M059J (cell line): ENCODE measurements at places on chromosomes 6 and 20. TPM values are rescaled to one million over a fixed set of nuclear protein-coding genes. Genes with fewer than 3 reads are reported as not detected.

Gene SLC17A9
- total RNA-seq, result not detected in 2 replicates

Gene ANGPT4
- total RNA-seq, result not detected in 2 replicates

Gene ZBTB12
- total RNA-seq, result 0.76 and 2.3 TPM in 2 replicates

Gene POU5F1
- total RNA-seq, result 0.39 TPM in 1 of 2 replicates, not detected in the other

Gene VSTM2L
- 1.0 and 4.2 TPM in 2 replicates for total RNA-seq

Gene TINAG
- total RNA-seq, result not detected in 2 replicates

Gene SIGLEC1
- not detected in 2 replicates for total RNA-seq

Gene BIRC7
- not detected in 2 replicates for total RNA-seq

Gene SLC16A10
- total RNA-seq, result 1.7 and 2.1 TPM in 2 replicates

Gene ADRM1
- total RNA-seq, result 235 and 272 TPM in 2 replicates

Gene TP53TG5
- total RNA-seq, result not detected in 2 replicates

Gene TOX2
- 6.1 and 8.4 TPM in 2 replicates for total RNA-seq

Gene TMEM200A
- 33.1 and 38.3 TPM in 2 replicates for total RNA-seq

Gene ATP6V1G2
- 0.20 TPM in 1 of 2 replicates, not detected in the other for total RNA-seq

Gene RNF182
- total RNA-seq, result 19.7 and 26.5 TPM in 2 replicates

Gene CST2
- total RNA-seq, result not detected in 2 replicates

Gene DNAH8
- not detected in 2 replicates for total RNA-seq

Gene GSTA1
- 0.30 and 0.44 TPM in 2 replicates for total RNA-seq

Gene ADGB
- total RNA-seq, result not detected in 2 replicates

Gene CCN6
- total RNA-seq, result not detected in 2 replicates

Gene RIMS1
- 0.34 and 0.76 TPM in 2 replicates for total RNA-seq

Gene NKX2-2
- total RNA-seq, result 1.7 and 2.6 TPM in 2 replicates

Gene FOXC1
- 8.3 and 10.2 TPM in 2 replicates for total RNA-seq

Gene ZCCHC3
- 12.7 and 16.9 TPM in 2 replicates for total RNA-seq

Gene FAM217B
- 6.3 and 7.3 TPM in 2 replicates for total RNA-seq

Gene GSTA2
- 0.12 TPM in 1 of 2 replicates, not detected in the other for total RNA-seq

Gene SPAG4
- total RNA-seq, result 24.0 and 36.1 TPM in 2 replicates

Gene SLA2
- total RNA-seq, result 0.02 TPM in 1 of 2 replicates, not detected in the other
